Stimulated activated CD4-positive, alpha-beta T cell treated with anti-CD3 and anti-CD28 coated beads, Interleukin-1b, Interleukin-23, amount 100 ng/mL, for 4 hours (primary cell): ENCODE measurements at places on chromosomes 7 and 10.
A peak's percentile ranks its signal among the peaks of the same experiment; 100 is the strongest.

DNA sequence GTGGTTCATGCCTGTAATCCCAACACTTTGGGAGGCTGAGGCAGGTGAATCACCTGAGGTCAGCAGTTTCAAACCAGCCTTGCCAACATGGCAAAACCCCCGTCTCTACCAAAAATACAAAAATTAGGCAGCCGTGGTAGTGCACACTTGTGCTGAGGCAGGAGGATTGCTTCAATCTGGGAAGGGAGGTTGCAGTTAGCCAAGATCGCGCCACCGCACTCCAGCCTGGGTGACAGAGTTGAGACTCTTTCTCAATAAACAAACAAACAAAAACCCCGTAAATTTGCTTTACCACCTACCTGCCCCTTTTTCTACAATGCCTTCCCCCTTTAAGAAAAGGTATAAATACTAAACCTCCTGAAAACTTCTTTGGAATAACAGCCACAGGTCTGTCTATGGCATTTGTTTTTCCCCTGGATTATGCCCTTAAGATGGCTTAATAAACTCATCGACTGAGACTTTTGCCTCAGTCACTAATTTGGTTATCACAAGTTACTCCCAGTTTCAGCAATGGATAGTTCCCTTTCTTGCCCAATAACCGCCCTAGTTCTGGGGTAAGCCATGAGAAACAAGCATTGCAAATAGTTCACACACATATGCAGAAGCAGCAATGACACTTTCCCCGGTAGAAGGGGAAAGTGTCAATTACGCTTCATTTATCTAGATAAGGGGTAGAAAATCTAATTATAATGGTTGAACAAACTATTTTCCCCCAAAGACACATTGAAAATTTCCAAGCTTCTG is 52.8 kb upstream of the SVIL start:
- DNase-seq = no peak

DNA sequence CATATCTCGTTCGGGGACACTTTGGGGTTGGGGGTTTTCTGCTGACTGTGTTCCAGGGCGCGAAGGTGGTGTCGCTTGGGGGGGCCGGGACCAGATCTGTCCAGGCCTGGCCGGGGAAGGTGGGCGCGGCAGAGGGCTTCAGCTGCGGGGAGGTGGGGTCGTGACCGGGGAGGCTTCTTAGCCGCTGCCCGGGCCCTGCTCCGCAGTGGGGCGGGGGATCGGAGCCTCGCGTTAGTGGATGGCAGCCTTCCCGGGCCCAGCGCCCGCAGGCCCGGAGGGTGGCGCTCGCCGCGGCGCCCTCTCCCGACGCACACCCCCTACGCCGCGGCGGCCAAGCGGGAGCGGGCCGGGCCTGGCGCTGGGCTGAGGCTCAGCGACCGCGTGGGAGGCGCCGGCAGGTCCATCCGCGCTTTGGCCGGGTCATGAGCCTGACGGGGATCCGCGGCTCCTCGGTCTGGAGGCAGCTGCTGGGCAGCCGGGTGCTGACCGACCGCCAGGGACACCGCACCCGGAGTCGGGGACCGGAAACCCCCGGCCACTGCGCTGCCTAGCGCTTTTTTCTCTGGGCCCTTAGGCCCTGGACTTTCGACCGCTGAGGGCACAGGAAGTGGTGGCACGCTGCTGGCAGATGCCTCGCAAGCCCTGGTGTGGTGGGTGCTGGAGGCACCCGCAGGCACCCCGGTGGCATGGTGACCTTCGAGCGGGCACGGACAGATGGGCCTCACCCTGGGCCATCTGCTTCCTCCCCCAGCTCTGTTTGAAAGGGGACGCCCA is 1.2 kb downstream of the AGAP3 start:
- DNase-seq = peak; percentile 35

GRCh38 chr7:148967032-148967372 is 61.3 kb downstream of the PDIA4 start:
- no peak for DNase-seq

DNA sequence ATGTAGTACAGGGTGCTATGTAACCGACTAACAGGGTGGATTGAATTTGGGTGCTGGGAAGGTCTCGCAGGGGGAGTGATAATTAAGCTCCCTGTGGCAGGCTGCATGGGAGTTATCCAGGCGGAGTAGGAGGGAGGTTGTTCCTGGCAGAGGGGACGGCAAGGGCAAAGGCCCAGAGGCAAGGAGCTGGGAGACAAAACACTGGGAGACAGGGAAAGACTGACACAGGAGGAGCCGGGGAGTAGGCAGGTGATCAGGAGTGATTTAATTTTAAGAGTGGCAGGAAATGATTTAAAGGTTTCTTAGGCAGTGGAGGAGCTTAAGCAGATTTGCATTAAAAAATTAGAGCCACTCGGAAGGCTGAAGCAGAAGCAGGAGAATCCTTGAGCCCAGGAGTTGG is 40.7 kb upstream of the LEP start:
- no peak for DNase-seq

GRCh38 chr7:158414002-158414401 is 173.6 kb downstream of the PTPRN2 start:
- DNase-seq = no peak

GRCh38 chr7:137870078-137870477 is 23.3 kb upstream of the DGKI start:
- no peak for DNase-seq

GRCh38 chr7:77797734-77798393 is 370 bp downstream of the TMEM60 start:
- DNase-seq = no peak

- DNase-seq = no peak
Measured at GRCh38 chr10:36469585-36469984, 655.8 kb upstream of the ANKRD30A start.

GRCh38 chr7:135208102-135208793 is 3.1 kb downstream of the WDR91 start:
- DNase-seq = no peak

DNA sequence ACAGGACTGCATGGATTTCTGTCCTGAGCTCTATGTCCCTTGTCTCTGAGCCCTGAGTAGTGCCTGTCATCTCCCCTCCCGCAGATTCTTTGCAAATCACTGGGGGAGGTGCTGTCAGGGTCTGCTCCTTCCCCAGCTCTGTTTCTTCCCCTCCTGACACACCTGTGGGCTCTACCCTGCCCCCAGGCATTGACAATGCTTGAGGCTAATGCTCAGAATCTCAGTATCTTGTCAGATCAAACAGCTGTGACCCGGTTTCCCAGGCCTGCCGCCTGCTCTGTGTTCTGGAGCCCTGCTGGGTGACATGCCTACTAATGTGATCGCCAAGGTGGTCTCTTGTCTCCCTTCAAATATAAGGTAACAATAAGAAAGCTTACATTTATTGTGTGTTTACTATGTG is 209.0 kb downstream of the POU6F2 start:
- DNase-seq = no peak

DNA sequence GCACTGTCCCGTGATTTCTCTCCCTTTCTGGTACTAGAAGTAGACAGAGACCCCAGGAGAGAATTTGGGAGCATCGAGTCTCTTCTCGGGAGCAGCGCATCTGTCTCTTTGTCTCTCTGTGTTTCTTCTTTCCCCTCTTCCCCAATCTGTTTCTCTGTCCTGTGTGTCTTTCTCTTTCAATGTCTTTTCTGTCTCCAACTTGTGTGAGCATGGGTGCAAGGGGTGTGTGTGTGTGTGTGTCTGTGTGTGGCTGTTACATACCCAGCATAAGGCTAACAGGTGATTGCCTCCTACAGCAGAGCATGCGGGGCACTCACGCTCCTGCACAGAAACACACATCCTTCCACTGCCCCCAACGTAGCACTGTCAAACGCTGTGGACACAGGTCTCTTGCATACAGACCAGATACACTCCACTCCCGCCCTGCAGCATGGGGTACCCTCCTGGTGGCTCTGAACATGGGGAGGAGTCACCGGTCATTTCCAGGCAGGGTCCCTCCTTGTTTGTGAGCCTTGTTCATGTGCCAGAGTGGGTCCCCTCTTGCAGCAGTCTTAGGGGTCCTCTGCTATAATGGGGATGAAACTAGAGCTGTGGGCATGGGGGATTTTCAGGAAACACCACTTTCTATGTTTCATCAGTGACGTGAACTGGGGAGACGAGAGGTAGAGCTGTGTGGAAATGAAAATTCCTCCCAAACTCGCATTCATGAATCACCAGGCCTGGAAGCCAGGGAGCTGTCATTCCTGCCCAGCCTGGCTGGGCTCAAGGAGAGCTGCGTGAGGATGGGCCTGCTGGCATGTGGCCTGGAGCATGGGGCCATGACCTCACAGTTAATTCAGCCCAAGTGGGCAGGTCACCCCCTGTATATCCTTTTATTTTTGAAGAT is 980 bp downstream of the ADAMTS14 start:
- no peak for DNase-seq

- DNase-seq = no peak
Measured at GRCh38 chr7:94301024-94301586, 93.6 kb upstream of the COL1A2 start.
